ENCODE measurements at places on chromosomes 1 and 21.

- no peak for DNase-seq
Observed at GRCh38 chr1:162929177-162929576, 68.2 kb upstream of the CCDC190 start.

GRCh38 chr1:190170321-190170720, 307.3 kb downstream of the BRINP3 start:
- no peak for DNase-seq

GRCh38 chr1:113369040-113369439, 21.3 kb upstream of the MAGI3 start:
- DNase-seq = no peak

GRCh38 chr1:231318568-231318967, 19.1 kb downstream of the EXOC8 start:
- no peak for DNase-seq

DNA sequence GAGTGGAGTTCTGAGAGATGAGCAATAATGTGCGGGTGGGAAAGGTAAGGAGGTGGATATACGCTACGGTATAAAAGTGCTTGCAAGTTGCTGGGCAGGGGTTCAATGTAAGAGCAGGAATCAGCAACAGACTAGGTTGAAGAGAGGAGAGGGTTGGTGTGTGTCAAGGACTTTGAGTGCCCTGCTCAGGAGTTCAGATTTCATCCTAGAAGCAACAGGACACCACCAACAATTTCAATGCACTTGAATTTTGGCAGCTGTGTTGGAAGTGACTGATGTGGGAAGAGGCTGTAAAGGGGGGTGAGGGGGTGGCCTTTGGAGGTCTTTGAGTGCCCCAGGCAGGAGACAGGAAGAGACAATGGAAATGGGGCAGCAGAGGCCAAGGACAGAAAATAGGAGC, 57.3 kb downstream of the RHOU start:
- DNase-seq = no peak

GRCh38 chr1:28591708-28592320, at the start of gene RAB42:
RAB42 (plus strand) TSS chr1:28592265; CDS start chr1:28592512, 247 bp downstream.
- DNase-seq = no peak

DNA sequence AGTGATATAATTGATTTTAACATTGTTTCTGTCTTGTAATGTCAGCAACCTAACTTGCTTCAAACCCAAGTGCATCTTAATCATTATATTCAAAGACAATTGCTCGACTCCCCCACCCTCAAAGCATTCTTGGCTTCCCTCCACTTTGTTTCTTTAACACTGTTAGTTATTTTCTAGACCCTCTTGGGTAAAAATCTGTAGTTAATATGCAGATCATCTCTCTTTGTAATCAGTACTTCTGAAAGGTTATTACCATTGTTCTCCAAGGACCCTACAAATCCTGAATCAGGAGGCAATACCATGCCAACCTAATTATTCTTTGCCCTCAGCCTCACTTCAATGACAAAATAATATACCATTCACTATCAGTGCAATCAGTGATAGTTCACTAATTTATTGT, 1075.7 kb downstream of the AMY1C start:
- DNase-seq = no peak

DNA sequence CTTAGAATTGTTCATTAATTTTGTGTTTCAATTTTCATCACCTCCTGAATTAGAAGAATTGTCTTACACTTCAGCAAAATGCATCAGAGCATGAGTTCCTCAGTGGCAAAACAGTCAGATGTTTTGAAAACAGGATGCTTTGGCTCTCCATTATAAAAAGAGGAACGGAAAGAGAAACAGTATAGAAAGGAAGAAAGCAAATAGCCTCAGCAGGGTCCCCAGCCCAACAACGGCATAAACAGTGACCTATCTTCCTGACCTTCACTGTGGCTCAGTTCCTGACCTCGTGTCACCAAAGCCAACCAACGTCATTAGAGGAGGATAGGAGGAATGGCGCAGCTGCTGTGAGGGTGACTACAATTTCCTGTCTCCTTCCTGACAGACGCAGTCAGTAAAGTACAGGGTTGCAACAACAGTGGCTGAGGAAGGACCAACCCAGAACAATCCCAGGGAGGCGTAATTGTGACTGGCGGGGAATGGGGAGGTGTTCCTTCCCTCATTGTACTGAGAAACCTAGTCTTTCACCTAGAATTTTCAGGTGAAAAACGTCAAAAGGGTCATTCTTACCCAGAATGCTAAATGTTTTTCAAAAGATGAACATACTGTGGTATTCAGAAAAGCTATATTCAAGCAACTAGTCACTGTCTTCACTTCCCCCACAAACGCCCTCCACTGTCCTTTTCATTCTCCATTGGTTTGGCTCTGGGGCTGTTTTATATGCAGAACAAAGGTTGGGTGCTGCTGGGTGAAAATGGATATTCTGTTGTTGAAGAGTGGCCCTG, 197.9 kb upstream of the SGIP1 start:
- DNase-seq = no peak

- DNase-seq = no peak
Observed at GRCh38 chr1:58060559-58061170, 485.9 kb downstream of the OMA1 start.

DNA sequence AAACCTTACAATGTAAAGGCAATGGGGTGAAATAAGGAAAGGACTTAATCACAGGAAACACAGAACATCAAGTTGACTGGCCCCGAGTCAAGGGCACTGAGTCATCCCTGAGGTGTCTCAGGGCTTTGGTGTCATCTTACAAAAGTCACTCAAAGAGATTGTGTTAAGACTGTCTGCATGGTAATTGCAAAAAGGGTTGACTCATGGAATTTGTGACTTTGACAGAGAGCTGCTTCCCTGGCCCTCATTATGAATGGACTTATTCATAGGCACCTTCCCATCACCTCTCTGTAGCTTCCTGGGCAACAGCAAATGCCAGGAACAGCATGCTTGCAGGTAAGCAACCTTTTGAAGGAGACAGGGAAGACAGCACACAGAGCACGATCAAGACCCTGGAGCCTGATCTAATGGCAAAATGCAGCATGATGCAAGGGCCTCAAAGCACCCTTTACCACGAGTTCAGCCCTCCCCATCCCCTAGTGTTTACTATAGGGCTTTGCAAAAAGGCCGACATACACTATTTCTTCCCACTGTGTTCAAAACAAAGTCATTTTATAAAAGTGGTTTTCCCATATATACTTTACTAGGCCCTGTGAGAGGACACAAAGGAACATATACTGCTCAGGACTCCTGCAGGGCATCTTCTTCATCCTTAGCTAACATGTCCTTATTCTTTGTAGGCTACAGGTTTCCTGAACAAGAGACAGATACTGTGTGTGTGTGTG, 17.1 kb downstream of the ZP4 start:
- no peak for DNase-seq

Data from Caco-2 (cell line).